Spinal cord (tissue), 10 donors: ENCODE measurements at places on chromosomes 1 and 21. TPM values are rescaled to one million over a fixed set of nuclear protein-coding genes. Genes with fewer than 3 reads are reported as not detected.

GRCh38 chr1:47623557-47623940, 185.7 kb downstream of the FOXD2 start:
- no peak for DNase-seq

GRCh38 chr1:214349781-214350180, 68.8 kb downstream of the SMYD2 start:
- no peak for DNase-seq

Gene GSTM1
- not detected for total RNA-seq

GRCh38 chr1:29364101-29364678, 127.9 kb downstream of the PTPRU start:
- DNase-seq = no peak

GRCh38 chr1:159775716-159776115, 5.0 kb upstream of the DUSP23 start:
- DNase-seq = peak; percentile 33

Gene ERO1B
- total RNA-seq = 6.2 TPM

GRCh38 chr1:116724765-116725375, 29.4 kb upstream of the CD2 start:
- DNase-seq = no peak
